ENCODE measurements at places on chromosomes 13 and 19.

DNA sequence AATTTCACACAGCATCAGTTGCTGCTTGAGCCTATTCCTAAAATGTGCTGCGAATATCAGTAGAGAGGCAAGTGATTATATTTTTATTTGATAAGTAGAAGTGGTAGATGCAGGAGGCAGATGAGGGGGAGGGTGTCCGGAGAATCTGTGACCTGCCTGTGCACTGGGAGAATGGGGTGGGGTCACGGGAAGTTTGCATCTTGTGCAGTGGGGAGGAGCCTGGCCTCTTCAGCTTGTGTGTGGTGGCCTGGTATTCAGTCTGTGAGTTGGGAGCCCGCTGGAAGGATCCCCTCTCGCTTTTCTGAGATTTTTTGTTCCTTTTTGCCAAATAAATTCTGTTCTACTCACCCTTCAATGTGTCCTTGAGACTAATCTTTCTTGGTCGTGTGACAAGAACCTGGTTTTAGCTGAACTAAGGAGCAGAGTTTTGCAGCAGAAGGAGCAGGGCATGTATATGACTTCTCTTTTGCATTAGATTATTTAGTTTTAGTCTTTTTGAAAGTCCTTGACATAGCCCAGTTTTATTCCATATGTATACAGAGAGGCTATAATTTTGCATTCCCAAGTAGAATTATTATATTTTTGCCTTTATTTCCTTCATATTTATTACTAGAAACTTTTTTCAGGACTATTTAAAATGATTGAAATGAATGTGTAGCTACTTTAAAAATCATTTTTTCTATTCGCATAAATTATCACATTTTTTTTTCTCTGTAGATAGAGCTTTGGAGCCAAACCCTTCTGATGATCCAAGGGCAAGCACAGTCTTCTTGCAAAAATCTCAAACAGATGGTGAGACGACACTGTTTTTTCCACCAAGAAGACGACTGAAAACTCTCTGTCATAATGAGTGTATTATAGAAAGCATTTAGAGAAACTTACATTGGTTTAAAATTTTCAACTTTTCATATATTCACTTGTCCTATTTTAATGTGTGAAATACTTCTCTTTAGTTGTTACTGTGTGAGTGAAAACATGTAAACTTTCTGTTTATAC, 1257.2 kb downstream of the UQCRFS1 start:
- no peak for DNase-seq

GRCh38 chr13:21071924-21072323, 10.5 kb upstream of the LATS2 start:
- DNase-seq, result no peak

DNA sequence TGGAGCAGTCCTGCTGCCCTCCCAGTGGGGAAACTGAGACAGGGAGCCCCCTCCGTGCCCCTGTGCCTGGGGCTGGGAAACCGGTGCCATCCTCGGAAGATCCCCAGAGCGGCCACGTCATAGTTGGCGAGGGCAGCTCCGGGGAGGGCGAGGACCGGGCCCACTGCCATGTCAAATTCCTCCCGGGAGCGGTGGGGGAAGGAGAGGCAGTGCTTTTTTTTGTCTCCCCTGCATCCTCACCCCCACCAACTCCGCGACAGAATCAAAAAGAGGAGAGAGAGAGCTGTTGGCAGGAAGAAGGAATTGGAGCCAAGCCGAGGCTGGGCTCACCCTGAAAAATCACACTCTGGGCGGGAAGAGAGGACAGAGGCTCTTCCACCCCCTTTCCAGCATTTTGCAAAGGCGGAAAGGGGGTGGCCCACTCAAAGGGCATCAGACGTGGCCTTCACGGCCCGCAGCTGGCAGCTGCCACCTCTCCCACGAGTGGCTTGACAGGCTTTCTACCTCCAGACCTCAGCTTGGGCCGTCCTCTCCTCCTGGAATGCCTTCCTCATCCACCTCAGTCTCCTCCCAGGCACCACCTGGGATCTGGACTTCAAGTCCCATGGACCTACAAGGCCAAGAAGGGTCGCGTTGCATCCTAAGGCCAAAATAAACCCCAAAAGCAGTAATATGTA, 19.6 kb upstream of the NFIC start:
- no peak for DNase-seq

DNA sequence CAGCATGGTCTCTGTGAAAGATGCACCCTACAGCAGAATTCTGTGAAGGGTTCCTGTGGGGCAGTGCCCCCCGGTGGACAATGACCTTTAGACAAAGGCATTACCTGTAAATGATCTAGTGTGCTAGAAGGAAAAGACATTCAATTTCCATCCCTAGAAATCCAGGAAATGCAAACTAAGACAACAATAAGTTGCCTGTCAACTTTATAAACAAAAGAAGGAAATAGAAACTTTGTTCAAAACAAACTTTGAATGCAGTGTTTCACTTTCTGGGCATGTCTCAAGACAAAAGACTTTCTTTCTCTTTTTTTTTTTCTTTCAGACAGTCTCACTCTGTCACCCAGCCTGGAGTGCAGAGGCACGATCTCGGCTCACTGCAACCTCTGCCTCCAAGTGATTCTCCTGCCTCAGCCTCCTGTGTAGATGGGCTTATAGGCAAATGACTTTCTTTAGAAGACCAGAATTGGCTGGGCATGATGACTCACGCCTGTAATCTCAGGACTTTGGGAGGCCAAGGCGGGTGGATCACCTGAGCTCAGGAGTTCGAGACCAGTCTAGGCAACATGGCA, 15.5 kb downstream of the TEX101 start:
- peak; percentile 29 for DNase-seq

- DNase-seq, result no peak
Observed at GRCh38 chr13:54367639-54368271, 1339.1 kb downstream of the OLFM4 start.

GRCh38 chr19:54393381-54393780, 21.9 kb upstream of the TTYH1 start:
- no peak for DNase-seq

DNA sequence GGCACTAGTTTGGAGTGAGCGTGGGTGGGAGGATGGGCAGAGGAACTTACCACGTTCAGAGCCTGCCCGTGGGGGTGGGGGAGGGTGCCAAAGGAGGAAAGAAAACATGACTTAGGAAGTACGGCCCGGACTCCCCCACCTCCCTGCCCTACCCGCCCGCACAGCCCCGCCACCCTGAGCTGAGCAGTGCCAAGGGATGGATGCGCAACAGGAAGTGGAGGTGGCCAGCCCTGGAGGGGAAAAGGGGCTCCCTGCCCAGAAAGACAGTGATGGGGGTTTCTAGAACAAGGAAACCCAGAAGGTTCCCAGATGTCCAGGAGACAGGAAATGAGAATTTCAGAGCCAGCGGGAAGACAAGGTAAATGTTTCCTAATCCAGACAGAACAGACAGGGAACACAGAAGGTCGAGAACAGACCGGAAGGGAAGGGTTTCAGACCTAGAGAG, 6.3 kb downstream of the TEAD2 start:
- DNase-seq, result no peak

- no peak for DNase-seq
Observed at GRCh38 chr13:112255550-112256120, 120.5 kb upstream of the SPACA7 start.

GRCh38 chr19:12773571-12773970, 1.8 kb downstream of the HOOK2 start:
- no peak for DNase-seq

- peak; percentile 88 for DNase-seq
Observed at GRCh38 chr19:5138606-5139582, 170.0 kb downstream of the KDM4B start.

DNA sequence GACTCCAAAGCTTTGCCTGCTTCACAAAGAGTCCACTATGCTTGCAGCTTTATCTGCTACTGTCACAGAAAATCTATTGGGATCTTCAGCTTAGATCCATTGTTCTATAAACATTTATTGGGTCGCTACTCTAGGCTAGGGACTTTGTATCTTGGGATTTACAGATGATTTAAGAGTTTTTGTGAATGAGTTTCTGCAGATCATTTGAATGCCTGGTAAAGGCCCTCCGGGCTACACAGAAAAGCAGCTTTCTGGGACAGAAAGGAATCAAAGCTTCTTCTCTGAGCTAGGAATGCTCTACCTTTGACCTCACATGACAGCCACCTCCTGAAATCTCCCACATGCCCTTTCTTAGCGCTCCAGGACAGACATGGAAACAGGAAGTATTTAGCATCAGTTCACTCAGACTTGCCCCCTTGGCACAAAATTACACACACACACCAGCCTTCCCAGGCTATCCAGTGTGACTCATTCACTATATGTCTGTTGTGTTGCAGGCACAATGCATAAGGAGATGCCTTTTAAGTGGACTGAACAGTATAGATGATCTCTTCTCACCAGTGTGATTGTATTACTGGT, 492.4 kb downstream of the DACH1 start:
- no peak for DNase-seq

- no peak for DNase-seq
Observed at GRCh38 chr13:38417241-38417640, 67.6 kb downstream of the UFM1 start.

DNA sequence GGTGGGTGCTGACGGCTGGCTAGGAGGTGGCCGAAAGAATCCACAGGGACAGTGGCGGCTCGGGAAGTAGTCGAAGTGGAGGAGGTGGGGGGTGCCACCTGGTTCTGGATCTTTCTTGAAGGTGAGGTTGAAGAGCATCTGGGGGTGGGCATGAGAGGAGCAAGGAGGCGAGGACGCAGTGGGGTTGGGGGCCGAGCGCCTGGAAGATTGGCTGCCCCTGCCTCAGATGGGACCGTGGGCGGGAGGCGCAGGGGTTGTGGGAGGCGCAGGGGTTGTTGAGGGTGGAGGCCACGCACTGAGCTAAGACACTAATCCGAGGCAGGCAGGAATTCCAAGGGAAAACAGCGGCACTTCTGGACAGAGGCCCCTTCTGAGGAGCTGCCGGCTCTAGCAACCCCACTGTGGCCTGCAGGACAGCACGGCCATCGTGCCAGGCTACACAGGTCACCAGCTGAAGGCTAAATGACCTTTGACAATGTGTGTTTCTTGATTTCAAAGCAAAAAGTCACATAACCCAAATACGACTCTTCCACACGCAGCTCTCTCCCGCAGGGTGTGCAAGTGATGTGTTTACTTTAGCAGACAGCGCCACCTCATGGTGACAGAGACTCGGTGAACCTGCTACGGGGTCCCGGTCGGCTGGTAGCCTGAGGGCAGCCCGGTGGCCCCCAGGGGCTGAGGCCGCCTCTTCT, 44.1 kb upstream of the RANBP3 start:
- peak; percentile 65 for DNase-seq

- DNase-seq, result no peak
Observed at GRCh38 chr13:22262001-22262885, 591.4 kb downstream of the FGF9 start.

- no peak for DNase-seq
Observed at GRCh38 chr13:26619358-26619757, 61.9 kb downstream of the WASF3 start.

GRCh38 chr13:19685437-19685836, 52.0 kb downstream of the MPHOSPH8 start:
- DNase-seq, result no peak

GRCh38 chr13:36345438-36346221, 564 bp downstream of the SPART start:
- DNase-seq, result peak; percentile 19

DNA sequence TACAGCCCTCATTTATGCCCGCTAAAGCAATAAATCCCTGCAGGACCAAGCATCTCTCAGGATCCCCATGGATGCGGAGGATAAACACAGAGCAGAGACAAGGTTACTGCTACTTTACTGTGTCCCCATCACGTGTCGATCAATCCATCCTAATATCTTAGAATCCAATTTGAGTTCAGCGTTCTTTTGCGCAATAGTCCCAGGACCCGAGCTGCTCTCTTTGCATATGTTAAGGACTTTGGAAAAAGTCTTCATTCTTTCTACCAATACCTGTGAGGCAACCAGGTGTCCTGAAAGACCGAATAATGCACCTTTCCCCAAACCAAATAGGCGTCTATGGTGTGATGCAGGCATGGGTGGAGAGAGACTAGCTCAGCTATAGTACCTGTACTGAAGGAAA, 38.0 kb upstream of the URAD start:
- DNase-seq, result no peak

- DNase-seq, result no peak
Observed at GRCh38 chr19:18065173-18065495, 21.6 kb downstream of the IL12RB1 start.

GRCh38 chr19:46890423-46891170, 29.8 kb downstream of the ARHGAP35 start:
- no peak for DNase-seq

DNA sequence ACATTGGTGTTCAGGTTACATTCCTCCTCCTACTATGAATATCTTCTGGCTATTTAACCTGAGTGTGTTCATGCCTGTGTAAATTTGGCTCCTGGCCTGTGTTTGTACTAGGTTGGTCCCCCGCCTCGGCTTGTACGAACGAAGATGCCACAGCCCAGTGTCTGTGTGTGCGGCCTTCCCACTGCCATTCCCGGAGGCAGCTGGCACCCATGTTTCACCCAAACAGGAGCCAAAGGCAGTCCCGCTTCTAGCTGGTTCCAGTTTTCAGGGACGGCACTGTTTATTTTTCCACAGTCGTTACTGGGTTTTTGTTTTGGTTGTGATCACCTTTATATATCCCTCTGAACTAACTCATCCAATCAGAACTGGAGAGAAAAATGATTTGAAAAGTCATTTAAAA, 102.5 kb upstream of the ZNF536 start:
- DNase-seq, result no peak

DNA sequence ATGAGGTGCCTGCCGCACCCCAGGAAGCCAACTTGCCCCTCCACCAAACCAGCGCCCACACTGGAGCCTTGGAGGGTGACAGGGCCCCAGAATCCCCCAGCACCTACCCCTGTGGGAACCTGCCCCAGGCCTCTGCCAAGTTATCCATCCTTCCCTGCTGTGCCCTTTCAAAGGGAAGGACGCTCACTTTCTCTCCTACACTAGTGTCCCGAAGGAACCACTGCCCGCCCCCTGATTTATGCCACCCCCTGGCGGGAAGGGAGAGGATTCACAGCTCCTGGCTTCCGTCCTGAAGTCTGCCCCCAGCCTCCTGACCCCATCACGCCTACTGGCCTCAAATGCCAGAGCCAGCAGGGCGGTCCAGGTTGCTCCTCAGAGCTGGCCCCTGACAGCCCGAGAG, 1.4 kb downstream of the EVI5L start:
- no peak for DNase-seq
